ENCODE measurements at places on chromosomes 2 and 18.

DNA sequence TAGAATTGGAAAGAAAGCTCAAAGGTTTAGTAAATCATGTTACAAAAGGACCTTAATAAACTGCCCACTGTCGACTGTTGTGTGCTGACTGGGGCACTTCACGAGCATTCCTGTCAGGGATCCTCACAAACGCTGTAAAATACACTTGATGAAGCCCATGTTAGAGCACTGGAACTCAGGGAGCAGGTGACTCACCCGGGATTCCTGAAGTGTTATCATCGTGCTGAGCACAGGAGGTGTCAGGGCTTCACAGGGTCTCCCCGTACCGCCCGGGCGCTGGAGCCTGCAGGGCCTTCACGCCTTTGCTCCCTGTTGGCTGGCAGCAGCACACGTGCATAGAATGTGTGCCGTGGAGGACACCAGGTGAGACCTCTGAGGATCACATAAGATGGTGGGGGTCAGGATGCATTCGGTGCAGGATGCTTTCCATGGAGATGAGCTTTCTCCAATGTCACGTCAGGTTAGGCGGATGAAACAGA, 187.3 kb downstream of the SNTG2 start:
- DNase-seq, result no peak

- DNase-seq, result no peak
Observed at GRCh38 chr2:885230-886071, 65.2 kb upstream of the SNTG2 start.

- peak; percentile 71 for DNase-seq
Observed at GRCh38 chr2:7009207-7009911, 92.1 kb downstream of the RNF144A start.

DNA sequence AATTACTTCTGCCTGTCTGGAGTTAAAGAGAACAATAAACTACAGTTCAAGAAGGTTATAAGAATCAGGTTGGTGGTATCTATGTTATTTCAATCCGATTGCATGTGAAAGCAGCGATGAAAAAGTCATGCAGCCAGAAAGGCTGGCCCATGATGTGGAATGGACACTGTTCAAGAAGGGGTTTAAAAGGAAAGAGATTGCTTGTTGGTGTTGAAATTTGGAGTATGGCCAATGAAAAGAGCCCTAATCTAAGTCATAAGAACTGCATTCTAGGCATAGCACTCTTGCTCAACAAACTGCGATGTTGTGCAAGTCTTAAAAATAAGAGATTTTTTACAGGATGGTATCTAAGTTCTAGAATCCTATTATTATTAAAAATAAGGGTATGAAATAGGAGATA, 61.3 kb downstream of the EFEMP1 start:
- DNase-seq, result peak; percentile 90

- DNase-seq, result peak; percentile 80
Observed at GRCh38 chr2:39469807-39470206, 32.7 kb upstream of the MAP4K3 start.

DNA sequence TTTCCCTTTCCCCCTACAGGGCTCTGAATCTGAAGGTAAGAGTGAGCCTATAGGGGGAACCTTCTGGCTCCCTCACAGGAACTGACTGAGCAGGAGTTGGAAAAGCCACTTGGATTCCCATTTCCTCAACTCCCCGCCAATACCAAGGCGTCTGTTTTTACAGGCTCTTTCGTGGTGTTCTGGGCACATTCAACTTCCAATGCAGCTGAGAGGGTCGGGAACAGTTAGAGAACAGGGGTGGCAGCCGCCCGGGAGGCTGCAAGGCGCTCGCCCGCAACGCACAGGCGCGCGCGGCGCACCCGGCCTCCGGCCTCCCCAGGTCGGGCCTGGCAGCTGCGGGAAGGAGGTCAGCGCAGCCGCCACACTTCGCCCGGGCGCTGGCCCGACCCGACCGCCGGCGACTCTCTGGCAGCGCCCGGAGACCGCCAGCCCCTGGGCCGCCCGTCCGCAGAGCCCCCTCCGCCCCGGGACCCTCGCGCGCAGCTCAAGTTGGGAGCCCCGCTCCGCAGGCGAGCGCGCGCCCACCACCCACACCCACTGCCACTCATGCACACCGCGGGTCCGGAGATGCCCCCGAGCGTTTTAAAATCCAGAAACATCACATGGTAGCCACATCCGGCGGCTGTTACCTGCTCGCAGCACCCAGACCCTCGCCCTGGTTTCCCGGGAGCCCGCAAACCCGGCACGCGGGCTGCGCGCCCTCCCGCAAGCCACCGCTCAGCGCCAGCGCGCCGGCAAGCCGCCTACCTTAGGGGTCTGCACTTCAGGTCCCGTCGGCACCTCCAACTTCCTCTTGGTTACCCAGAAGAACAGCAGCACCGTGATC, 816 bp downstream of the GALNT14 start:
- peak; percentile 30 for DNase-seq

GRCh38 chr2:58051445-58051844, 4.8 kb downstream of the VRK2 start:
- DNase-seq, result no peak

Measured in astrocyte of the hippocampus (primary cell).